Left hindlimb (tissue), 1 donor: ENCODE measurements at places on chromosomes 2 and 18.

GRCh38 chr2:26605999-26606846 lies 34.9 kb downstream of the CIB4 start:
- no peak for DNase-seq

GRCh38 chr2:9364791-9365497 lies 58.4 kb downstream of the ITGB1BP1 start:
- DNase-seq = no peak

DNA sequence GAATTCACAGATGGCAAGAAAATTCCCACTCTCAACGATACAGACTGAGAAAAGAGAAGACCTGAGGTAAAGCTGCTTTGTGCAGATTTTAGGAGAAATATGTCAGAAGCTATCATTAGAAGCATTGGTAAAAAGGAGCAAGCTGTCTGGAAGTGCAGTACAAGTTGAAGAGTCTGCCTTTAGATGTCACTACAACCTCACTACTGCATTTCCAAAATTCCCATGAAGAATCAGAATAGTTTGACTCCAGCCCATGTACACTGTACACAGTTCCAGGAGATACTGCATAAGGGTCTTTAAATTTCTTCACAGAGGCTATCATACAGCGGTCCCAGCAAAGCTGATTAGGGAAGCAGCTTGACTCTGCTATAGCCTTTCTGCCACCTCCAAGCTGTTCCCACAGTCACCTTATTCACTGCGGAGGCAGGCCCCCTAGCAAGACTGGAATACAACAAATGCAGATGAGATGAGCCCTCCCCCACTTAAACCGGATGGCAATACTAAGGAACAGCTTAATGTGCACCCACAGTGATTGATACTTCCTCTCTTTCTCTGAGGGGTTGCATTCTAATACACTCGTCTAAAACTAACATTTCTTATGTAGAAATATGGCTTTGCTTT lies 527.4 kb downstream of the TMEM182 start:
- no peak for DNase-seq

DNA sequence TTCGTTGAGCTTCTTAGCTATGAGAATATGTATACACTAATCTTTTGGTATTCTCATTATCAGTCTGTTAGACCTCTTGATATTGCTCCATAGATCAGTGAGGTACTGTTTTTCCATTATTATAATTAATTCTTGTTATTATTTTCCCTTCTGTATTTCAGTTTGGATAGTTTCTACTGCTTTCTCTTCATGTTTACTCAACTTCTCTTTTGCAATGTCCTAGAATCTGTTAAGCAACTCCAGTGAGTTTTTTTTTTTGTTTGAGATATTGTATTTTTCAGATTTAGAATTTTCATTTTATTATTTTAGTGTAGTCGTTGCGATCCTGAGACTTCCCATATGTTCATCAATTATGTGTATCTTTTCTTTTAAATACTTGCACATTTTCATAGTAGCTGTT lies 260.8 kb downstream of the SETBP1 start:
- no peak for DNase-seq

DNA sequence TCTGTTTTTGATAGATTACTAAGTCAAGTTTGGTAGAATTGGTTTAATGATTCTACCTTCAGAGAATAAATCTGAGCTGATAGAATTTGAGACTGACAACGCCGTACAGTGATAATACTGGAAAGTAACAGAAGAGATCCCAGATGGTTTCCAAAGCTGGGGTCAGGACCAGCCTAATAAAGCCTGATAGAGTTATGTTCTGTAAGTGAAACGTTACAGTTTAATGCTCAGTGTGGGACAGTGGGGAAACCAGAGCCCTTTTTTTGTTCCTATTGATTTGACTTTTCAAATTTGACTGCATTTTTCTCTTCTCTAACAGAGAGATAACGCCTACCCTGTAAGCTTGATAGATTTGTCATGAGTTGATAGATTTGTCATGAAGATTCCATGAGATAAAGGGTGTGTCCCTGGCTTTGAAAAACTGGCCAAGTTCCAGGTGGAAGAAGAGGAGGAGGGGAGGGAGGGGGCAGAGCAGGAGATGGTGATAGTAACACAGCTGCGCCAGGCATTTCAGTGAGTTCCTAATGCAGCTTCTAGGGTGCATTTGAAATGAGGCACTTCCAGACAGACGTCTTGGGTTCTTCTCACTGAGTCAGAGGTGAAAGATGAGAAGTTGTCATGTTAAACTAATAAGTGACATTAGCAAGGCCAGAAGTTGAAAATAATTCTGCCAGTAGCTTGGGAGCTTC lies 65.1 kb downstream of the CERS6 start:
- DNase-seq = no peak

- DNase-seq = no peak
These were observed 264.2 kb downstream of the GBX2 start for GRCh38 chr2:235903782-235904584.
